ENCODE measurements at places on chromosomes 7 and 10. TPM values are rescaled to one million over a fixed set of nuclear protein-coding genes. Genes with fewer than 3 reads are reported as not detected.

The SLC29A3 gene
- 3.6 TPM for total RNA-seq

The PPP2R2D gene
- 27.0 TPM for total RNA-seq

The SLC39A12 gene
- not detected for total RNA-seq

The CRHR2 gene
- not detected for total RNA-seq

The MLXIPL gene
- 0.43 TPM for total RNA-seq

The OR6B1 gene
- total RNA-seq = not detected

The ZNF727 gene
- not detected for total RNA-seq

The FAM25G gene
- not detected for total RNA-seq

The AKR1C8 gene
- 1.3 TPM for total RNA-seq

The IRF5 gene
- 26.5 TPM for total RNA-seq

The TAS2R41 gene
- not detected for total RNA-seq

The CNPY1 gene
- not detected for total RNA-seq

The HTR7 gene
- 0.62 TPM for total RNA-seq

The ABCB1 gene
- 15.1 TPM for total RNA-seq

The APBB1IP gene
- total RNA-seq = 42.2 TPM

GRCh38 chr10:99084161-99084560, 151.5 kb downstream of the HPSE2 start:
- no peak for DNase-seq

DNA sequence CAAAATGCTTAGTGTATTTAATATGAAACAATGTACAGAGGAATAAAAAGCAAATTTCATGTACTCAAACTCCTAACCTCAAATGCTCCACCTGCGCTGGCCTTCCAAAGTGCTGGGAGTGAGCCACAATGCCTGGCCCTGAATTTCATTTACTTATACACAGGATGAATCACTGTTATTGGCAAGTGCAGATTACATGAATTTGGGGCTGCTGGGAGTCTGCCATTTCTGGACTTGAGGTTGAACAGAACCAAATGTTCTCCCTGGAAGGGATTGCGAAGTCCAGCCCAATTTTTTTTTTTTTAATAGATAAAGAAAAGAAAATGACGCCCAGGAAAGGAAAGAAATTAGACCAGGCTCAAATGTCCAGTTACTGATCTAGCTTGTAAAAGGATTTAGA, 6.8 kb upstream of the CSTF2T start:
- DNase-seq = no peak

GRCh38 chr10:97129666-97130065, 56.1 kb downstream of the SLIT1 start:
- no peak for DNase-seq

- DNase-seq = no peak
Observed at GRCh38 chr10:14180911-14181566, 149.7 kb downstream of the FRMD4A start.

DNA sequence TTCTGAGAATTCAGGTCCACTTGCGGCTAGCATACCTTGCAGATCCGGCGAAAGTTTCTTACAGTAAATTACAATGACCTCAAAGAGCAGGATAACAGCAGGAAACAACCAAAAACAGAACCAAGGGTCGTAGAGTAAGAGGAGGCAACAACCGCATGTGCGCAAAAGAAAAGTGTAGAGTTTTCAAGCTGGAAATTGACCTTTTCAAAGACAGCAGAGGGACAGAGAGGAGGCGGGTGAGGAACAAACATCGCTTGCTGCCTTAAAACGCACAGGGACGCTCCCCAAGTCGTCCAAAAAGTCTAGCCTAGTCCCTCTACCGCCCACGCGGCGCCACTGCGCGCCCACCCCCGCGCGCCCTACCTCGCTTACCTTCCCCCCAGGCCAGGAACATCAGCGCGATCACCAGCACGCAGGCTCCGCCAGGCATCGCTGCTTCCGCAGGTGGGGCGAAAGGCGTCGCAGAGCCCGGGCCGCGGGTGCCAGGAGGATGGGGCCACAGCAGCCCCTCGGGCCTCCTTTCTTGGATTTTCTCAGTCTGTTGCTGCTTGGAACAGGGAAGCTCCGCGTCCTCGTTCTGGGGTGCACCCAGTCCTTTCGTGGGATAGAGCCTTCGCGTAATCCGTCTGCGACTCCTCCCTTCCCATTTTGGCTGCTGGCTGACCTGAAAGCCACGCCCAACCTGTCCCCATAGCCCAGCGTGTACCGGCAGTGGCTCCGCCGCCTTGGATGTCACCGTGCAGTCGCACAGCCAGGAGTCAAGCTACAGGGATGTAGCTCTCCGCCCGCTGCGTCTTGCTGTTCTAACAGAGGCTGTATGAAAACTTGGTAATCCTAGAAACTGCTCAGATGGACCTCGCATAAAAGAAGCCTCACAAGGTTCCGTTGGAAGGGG, at the start of gene VWDE:
Gene VWDE (minus strand): TSS at position 579 of the 895 bp plus-strand sequence. CDS start 149 bp downstream, at position 430.
- no peak for DNase-seq

DNA sequence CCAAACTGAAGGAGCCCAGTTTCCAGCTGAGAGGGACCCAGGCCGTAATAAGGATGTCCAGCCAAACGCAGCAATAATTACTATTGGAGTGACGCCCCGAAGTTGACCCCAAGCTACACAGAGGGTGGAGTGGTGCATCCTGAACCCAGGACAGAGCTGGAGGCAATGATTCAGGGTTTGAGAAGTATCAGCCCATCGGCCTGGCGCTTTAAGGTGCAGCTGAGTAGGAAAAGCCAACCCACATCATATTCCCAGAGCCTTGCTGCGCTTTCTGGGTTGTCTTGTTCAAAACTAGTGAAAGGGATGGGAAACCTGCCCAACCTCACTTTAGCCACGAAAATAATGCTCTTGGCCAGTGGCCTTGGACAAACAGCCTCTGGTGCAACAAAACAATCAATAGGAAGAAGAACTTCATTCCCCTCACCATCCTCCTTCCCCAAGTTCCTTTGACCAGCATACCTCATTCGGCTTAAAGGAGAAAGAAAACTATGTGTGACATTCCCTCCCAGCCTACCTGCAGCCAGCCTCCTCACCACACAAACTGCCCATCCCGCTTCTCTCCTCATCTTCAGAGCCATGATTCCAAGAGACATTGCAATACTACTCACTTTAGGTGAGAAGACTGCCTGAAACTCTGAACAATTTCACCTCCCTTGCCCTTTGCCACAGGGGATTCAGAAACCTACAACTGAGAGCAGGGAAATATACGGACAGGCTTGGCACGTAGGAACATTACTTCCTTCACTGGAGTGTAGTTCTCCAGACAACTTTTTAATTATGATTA, 217.2 kb upstream of the MKLN1 start:
- DNase-seq = no peak

DNA sequence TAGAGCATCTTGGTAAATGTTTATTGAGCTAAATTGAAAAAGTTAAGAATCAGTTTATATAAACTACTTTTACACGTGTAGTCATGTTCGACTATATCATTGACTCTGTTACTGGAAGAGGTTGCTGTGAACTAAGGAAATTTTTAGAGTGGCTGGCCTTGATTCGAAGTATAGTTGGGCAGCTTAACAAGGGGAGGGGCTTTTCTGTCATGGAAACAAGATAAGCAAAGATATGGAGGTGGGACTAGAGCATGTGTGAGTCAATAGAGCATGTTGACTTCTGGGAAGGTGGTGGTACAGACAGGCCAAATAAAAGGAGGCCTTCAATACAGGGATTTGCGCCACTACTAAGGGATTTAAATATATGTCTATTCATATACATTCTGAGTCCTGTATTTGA, 7.6 kb downstream of the ATP5F1C start:
- DNase-seq = no peak

- no peak for DNase-seq
Observed at GRCh38 chr7:137546671-137547070, 203.1 kb upstream of the PTN start.

DNA sequence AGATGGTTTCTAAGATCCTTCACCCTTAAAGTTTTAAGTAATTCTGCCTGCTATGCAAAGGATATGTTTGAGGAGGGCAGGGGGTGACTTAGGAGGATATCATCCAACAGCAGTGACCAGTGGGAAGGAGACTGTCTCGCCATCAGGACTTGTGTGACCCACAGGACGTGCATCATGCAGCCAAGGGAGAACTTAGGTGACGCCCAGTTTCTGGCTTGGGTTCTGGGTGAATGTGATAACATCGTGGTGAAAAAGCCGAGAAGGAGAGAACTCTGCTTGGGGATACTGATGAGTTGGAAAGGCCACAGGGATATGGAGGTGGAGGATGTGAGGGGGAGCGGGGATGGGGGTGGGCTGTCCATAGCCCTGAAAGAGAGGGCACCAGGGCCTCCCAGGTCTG, 3.8 kb downstream of the WIPI2 start:
- DNase-seq = no peak

- DNase-seq = no peak
Observed at GRCh38 chr7:39937366-39938153, 12.5 kb upstream of the CDK13 start.

GRCh38 chr10:125721035-125721434, 1.5 kb downstream of the EDRF1 start:
- no peak for DNase-seq

- no peak for DNase-seq
Observed at GRCh38 chr10:57992321-57993077, 275.2 kb downstream of the IPMK start.

GRCh38 chr10:118734475-118734874, 20.3 kb downstream of the CACUL1 start:
- DNase-seq = no peak

DNA sequence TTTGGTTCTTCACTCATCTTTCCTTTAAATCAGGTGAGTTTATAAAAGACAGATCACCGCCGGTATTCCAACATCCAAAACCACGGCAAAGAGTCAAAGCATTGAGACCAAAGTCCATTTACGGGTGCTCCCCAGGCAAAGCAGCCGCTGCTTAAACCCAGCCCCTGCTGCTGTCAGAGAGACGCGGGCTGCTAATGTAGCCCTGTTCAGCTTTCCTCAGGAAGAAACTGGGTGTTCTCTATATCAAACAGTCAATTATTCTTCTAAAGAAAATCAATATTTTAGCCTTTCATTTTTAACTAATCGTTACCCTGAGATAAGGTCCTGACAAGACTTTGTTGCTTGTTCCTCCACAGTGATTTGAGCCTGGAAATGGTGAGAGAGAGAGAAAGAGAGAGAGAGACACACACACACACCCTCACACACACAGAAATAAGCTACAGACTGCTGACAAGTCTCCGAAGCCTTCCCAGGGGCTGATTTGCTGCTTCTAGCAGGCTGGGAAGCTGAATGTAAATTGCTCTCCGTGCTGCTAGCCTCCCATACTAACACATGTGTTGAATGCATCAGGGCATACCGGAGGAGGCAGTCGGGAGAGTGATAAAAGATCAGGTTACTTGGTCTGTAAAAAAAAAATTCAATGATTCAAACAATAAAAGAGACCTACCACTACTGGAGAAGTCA, 183.0 kb upstream of the ANK3 start:
- no peak for DNase-seq

DNA sequence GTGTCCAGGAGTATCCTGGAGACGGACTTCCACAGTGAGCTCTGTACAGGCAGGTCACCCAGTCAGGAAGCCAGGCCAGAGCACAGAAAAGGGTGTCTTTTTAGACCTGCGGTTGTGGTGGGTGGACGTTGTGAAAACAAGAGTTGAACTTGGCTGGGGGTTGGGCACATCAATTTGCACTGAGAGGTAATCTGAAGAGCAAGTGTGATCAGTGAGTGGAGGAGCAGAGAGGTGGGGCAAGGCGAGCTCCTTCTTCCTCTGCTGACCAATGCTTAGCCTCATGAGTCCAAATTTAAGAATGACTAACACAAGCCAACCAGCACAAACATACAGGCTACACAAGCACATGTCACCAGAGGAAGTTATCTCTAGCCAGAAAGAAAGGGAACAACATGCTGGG, 310.8 kb downstream of the TCERG1L start:
- no peak for DNase-seq

GRCh38 chr7:44386139-44386913, 60.9 kb upstream of the CAMK2B start:
- DNase-seq = peak; percentile 18

GRCh38 chr7:3914051-3914775, 613.2 kb downstream of the SDK1 start:
- no peak for DNase-seq

DNA sequence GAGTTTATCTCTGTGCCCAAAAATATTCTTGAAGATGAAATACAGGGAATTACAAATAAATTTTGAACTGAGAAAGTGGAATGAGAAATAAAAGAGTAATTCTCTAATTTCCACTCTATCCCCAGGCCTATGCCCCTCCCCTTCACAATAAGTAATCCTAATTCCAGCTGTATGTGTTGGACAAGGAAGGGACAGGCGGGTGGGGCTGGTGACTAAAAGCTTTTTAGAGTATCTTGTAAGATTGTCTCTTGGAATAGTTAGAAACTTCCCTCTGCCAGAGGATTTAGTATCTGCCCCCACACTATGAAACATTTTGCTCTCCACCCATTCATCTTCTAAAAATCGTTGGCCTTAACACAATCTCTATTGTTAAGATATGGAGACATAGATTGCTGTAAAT, 199.2 kb downstream of the MBL2 start:
- DNase-seq = no peak

DNA sequence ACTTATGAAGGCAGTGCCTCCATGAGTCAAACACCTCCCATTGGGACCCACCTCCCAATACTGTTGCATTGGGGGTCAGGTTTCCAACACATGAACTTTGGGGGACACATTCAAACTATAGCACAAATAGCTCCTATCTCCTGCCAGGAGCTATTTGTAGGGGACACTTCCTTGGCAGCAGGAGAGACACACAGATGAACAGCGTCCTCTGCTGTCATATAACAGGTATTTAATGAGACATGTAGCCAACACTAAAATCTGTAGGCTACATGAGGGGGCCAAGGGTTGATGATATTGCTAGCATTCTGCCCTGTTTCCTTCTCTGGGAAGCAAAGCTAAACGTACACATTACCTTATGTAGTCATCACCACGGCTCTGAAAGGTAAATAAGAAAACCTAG, 2.6 kb upstream of the GPR26 start:
- no peak for DNase-seq

DNA sequence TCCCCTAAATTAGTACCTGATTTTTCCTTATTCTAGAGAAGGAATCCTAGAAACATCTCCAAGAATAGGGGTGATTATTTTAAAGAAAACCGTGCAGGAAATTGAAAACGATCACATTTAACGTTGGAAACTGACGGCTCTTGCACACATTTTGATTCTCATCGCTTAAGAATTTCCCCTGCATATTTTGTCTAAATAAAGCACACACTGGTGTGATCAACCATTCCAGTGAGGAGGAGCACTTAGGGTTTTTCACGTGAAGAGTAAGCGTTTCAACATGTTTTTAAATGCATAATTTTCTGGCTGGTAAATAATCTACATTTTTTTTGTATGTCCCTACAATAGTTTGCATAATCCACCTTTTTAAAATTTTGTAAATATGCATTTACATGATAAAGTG, 229.7 kb upstream of the PFKP start:
- no peak for DNase-seq

- DNase-seq = no peak
Observed at GRCh38 chr7:70052691-70053090, 454.4 kb downstream of the AUTS2 start.

DNA sequence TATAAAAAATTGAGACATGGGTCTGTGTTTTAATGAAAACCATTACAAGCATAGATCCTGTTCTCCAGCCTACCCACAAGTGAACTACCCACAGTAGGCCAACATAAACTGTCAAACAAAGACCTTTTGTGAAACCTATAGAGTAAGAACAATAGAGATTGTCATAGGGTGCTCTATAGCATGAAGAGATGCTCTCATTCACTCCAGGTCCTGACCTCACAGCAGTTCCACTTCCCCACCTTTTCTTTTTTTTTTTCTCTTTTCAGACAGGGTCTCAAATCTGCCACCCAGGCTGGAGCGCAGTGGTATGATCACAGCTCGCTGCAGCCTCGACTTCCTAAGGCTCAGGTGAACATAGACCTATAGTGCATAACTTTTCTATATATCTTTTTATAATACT, 72.3 kb downstream of the CPEB3 start:
- no peak for DNase-seq

GRCh38 chr7:36306222-36306621, 83.4 kb upstream of the ANLN start:
- no peak for DNase-seq
